ENCODE measurements at places on chromosomes 2 and 18.

- DNase-seq: no peak
Observed at GRCh38 chr2:24840962-24841945, 48.0 kb downstream of the CENPO start.

- no peak for DNase-seq
Observed at GRCh38 chr2:242031481-242032019, 162.0 kb downstream of the RTP5 start.

- no peak for DNase-seq
Observed at GRCh38 chr2:157355618-157356017, 30.0 kb upstream of the ERMN start.

DNA sequence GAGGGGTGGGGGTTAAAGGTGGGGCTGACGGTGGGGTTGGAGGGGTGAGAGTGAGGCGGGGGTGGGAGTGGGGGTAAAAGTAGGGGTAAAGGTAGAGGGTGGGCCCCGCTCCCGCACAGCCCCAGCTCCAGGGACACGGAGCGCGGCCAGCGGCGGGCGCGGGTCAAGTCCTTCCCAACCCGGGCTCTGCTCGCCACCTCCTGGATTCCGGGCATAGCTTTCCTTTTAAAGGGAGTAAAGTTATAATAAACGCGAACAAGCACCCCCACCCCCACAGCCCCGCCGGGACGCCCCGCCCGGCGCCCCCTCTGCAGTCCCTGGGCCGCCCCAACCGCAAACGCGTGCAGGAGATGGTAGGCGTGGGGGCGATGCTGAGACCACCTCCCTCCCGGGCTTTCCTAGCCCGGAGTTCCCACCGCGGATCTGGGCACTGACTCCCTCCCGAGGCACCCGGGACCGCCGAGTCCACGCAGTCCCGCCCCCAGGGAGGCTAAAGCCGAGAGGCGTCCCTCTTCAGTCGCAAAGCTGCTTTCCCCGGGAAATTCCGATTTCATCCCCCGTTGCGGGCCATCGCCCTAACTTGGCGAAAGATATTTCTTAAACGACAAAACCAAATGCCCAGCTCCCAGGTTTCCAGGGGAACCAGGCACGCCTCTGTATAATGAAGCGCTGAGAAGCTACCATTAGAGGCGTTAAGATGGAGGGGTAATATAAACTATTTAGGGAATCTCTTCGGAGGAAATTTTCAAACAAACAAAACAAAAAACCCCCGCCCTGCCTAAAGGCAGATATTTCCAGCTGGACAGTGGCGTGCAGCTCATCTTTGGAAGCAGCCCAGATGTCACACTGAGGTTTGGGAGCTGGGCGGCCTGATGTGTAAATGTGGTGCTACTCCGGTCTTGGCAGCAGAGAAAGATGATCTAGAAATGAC, at the start of gene LIMS2:
Gene LIMS2, minus strand, starts transcription at position 200 of the 931 bp plus-strand sequence. CDS start 506 bp downstream, outside the sequence.
- no peak for DNase-seq

Measured in NCI-H524 treated with DMSO at 0.1 percent for 48 hours (cell line).